ENCODE measurements at places on chromosomes 2 and 18. TPM values are rescaled to one million over a fixed set of nuclear protein-coding genes. Genes with fewer than 3 reads are reported as not detected.

The CIB4 gene
- not detected for total RNA-seq

The PRSS56 gene
- not detected for total RNA-seq

The CAPN13 gene
- 0.44 TPM for total RNA-seq

The SLC23A3 gene
- 1.7 TPM for total RNA-seq

The SLC35F6 gene
- total RNA-seq = 23.8 TPM

GRCh38 chr18:79918615-79919011 is 32.8 kb downstream of the SLC66A2 start:
- DNase-seq = no peak
- peaks cover 38% of the 10 kb centered on the region for H3K36me3 ChIP-seq
- H3K27ac ChIP-seq = no peak overlapping the region
- H3K4me3 ChIP-seq = no peak overlapping the region

DNA sequence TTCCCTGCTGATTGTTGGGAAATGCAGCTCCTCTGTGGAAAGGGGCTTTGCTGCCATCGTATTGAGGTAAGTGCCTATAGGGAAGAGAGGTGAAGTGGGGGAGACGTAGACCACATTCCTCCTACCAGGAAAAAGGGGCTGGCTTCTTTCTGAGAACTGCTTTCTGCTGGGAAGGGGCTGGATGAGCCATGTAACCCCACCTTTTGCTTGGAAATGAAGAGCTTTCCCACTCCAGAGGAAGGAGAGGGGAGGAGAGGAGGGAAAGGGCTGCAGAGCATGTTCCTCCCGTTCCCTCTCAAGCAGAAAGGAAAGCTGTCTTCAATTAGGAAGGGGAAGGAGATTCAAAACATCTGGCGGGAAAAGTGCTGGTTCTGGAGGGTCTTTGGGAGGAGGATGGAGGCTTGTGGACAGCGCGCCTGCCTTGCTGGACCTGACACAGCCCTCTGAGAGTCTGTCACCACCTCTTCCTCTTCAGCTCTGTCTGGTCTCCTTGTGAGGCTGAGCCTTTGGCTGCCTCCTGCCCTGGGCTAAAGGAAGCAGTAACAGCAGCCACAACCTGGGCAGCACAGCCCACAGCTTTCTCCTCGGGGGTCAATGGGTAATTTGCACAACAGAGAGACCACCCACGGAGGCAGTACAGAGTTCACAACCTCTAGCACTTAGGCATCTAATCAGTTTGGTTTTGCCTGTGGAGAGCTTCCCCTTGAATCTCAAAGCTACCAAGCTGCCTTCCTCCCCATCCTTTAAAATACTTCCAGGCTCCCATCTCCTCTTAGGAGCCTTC is 410.0 kb upstream of the TNP1 start:
- H3K27me3 ChIP-seq = peaks cover 5% of the 10 kb centered on the region
- H3K36me3 ChIP-seq = peaks cover 11% of the 10 kb centered on the region
- H3K4me3 ChIP-seq = no peak overlapping the region
- no peak overlapping the region for H3K27ac ChIP-seq
- no peak for DNase-seq

GRCh38 chr2:172013396-172013795 is 13.6 kb downstream of the METAP1D start:
- no peak overlapping the region for H3K27ac ChIP-seq
- no peak overlapping the region for H3K4me3 ChIP-seq
- H3K27me3 ChIP-seq = peaks cover 2% of the 10 kb centered on the region
- H3K4me1 ChIP-seq = peaks cover 6% of the 10 kb centered on the region
- no peaks in the 10 kb centered on the region for H3K36me3 ChIP-seq

DNA sequence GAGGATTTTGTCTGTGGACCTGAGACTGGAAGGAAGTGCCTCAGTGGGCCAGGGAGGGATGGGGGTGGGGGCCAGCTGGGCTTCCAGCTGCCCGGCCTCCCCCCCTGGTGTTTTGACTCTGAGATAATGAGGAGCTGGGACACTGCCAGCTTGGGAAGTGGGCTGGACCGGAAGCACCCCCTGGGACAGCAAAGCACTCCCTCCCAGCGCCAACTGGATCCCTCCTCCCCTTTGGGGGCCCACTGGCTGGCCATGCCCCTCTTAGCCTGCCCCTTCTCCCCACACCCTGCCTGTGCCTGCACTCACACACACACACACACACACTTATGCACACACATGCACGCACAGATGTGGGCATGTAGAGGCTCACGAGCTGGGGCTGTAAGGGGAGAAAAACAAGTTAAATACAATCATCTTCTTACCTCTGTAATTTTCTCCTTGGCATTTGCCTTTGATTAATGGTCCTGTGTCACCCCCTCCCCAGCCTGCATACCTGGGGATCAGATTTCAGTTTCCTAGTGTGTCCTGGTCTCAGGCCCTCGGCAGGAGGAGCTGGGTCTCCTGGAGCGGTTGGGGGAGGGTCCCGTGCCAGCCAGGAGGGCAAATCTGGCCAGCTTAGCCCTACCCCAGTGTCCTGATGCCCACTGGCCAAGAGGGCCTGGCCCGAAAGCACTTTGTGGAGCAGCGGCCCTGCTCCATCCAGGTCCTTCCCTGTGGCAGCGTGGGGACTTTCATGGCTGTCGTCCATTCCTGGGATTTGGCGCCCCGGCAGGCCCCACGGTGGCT is 3.6 kb downstream of the ITM2C start:
- H3K27me3 ChIP-seq = peaks cover 17% of the 10 kb centered on the region
- no peak for DNase-seq
- peak overlapping the region; percentile 81 for H3K4me3 ChIP-seq

GRCh38 chr2:182952741-182953450 is 85.4 kb downstream of the NCKAP1 start:
- no peaks in the 10 kb centered on the region for H3K27me3 ChIP-seq
- H3K27ac ChIP-seq = peak overlapping the region; percentile 59
- no peak for DNase-seq
- no peaks in the 10 kb centered on the region for H3K4me1 ChIP-seq
- H3K4me3 ChIP-seq = no peak overlapping the region

DNA sequence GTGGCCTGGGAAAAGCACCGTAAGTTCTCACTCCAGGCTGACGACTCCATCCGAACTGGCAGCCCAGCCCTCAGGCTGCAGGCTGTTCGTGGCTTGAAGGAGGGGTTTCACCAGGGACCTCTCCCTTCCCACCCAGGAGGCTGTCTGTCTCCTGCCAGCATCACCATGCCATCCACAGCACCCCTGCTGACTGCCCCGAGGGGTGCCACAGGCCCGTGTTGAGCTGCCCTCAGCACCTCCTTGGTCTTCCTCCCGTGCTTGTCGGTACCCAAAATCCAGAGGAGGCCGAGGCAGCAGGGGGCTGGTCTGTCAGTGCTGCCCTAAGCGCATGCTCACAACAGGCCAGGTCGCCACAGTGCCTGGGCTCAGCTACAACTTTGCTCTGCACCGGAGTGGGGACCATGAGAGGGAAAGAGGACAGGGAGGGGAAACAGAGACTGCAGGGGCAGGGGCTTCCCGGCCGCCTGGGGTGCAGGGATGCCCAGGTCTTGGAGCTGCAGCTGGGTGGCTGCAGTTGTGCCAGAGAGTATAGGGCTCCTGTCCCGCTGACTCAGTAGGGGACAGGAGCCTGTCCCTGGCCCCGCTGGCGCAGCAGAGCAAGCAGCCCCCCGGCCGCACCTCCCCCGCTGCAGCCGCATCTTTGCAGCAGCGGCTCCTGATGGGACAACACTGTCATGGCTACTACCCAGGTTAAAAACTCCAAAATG is 963.7 kb upstream of the CRIM1 start:
- H3K4me3 ChIP-seq = no peak overlapping the region
- no peak for DNase-seq
- H3K36me3 ChIP-seq = no peaks in the 10 kb centered on the region
